Subcutaneous adipose tissue (tissue), 4 donors: ENCODE measurements at places on chromosomes 16 and 17. TPM values are rescaled to one million over a fixed set of nuclear protein-coding genes. Genes with fewer than 3 reads are reported as not detected.

Gene ATP6V0C
- total RNA-seq, result 98.9 TPM

Gene CCL1
- total RNA-seq, result not detected

Gene CEP295NL
- total RNA-seq, result 7.3 TPM

Gene MMP2
- 781 TPM for total RNA-seq

Gene CASKIN1
- total RNA-seq, result not detected

Gene HOXB4
- total RNA-seq, result 2.0 TPM

Gene ETV4
- total RNA-seq, result not detected

Gene TM4SF5
- not detected for total RNA-seq

Gene IRX3
- total RNA-seq, result 7.9 TPM

Gene PRCD
- 10.7 TPM for total RNA-seq

Gene MRPL58
- total RNA-seq, result 49.9 TPM

Gene ERN2
- total RNA-seq, result not detected

Gene CD300E
- total RNA-seq, result 1.1 TPM

Gene PRSS33
- total RNA-seq, result not detected

Gene CXCL16
- total RNA-seq, result 9.0 TPM
